ENCODE measurements at places on chromosomes 1 and 21.
A peak's percentile ranks its signal among the peaks of the same experiment; 100 is the strongest.

GRCh38 chr21:28834335-28835238, 158.1 kb downstream of the LTN1 start:
- no peak for DNase-seq

DNA sequence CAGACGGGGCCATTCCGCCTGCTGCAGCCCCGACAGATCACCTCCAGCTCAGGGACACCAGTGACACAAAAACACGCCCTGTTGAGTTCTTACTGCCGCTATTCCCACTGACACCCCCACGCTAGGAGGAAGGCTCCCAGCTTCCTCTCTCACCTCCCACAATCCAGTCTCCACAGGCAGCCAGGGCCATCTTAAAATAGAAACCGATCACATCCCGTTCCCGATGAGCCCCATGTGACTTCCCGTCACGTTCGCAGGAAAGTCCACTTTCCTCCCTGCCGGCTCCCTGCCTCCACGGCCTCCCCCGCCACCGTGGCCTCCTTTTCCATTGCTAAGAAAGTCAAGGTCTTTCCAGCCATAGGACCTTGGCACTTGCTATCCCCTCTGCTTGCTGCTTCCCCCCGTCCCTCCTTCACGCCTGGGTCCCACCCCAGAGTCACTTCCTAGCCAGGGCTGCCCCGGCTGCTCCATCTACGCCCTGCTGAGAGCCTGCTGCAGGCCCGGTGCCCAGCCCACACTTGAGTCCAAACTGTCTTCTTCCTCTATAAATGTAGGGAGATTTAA, 24.0 kb upstream of the DDOST start:
- no peak for DNase-seq

DNA sequence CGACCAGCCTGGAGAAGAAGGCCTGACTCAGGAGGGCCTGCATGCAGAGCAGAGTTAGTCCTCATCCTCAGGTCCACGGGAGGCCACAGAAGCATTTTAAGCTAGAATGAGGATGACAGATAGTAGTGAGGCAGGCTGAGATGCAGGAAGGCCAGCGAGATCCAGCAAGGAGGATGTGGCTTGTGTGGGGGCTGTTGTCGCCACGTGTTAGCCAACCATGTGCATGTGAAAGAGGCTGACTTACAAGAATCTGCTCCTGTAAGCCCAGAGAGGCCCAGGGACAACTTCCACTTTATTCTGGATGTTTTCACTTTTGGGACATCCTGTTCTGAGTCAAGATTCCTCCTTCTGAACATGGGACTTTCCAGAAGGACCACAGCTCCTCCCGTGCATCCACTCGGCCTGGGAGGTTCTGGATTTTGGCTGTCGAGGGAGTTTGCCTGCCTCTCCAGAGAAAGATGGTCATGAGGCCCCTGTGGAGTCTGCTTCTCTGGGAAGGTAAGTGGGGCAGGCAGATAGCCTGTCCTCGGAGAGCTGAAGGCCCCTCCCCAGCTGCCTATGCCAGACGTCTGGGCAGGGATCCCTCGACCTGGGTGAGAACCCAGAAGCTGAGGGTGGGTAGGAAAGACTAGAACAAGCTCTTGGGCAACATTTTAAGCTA, at the start of gene SLAMF8:
Gene SLAMF8, plus strand, starts transcription at position 433 of the 661 bp plus-strand sequence. Its CDS starts 26 bp downstream, at position 459.
- peak; percentile 4 for DNase-seq

- DNase-seq, result no peak
Observed at GRCh38 chr1:163315773-163316374, 5.9 kb upstream of the NUF2 start.

GRCh38 chr1:47405697-47406096, 10.4 kb upstream of the FOXE3 start:
- DNase-seq, result no peak

GRCh38 chr1:18883636-18884418, 18.5 kb downstream of the ALDH4A1 start:
- DNase-seq, result peak; percentile 50

- no peak for DNase-seq
Observed at GRCh38 chr1:111582644-111583618, 36.7 kb upstream of the RAP1A start.

GRCh38 chr1:108208724-108209446, 8.7 kb upstream of the SLC25A24 start:
- no peak for DNase-seq

- peak; percentile 53 for DNase-seq
Observed at GRCh38 chr1:63593886-63594605, 835 bp downstream of the PGM1 start.

DNA sequence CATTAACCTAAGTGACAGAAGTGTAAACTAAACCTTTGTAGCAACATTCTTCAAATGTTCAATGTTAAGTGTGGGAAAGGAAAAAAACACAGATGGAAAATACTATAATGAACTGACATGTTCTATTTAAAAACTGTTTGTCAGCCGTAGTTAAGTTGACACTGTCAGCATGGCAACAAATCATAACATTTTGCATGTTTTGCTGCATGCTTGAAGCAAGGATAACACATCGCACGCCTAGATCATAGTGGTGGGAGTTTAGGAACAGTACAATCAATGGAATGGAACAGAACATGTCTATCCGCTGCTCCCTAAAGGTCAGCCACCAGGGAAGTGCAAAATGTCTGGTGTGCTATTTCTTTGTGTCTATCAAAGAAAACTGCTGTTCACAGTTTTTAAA, 62.5 kb upstream of the ESRRG start:
- no peak for DNase-seq

- DNase-seq, result no peak
Observed at GRCh38 chr1:56213068-56213467, 366.3 kb downstream of the PLPP3 start.

GRCh38 chr1:41330588-41331545, 30.4 kb upstream of the FOXO6 start:
- no peak for DNase-seq

All from stimulated activated CD4-positive, alpha-beta T cell treated with anti-CD3 and anti-CD28 coated beads, TNF-alpha, amount 100 ng/mL, for 4 hours (primary cell).